ENCODE measurements at places on chromosomes 2 and 18.

DNA sequence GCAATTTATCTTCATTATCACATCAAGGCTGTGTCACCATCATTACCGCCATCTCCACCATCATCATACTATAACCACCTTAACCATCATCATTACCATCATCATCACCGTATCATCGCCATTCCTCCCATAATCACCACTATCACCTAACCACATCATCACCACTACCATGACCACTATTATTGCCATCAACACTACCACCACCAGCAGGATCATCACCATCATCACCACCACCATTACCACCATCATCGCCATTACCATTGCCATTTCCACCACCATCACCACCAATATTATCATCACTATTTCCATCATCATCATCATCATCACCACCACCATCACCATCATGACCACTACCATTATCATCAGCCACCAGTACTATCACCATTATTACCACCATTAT, 314.4 kb downstream of the CYP26B1 start:
- no peak for DNase-seq

- no peak for DNase-seq
Measured at GRCh38 chr18:45820106-45820745, 5.2 kb upstream of the SIGLEC15 start.

DNA sequence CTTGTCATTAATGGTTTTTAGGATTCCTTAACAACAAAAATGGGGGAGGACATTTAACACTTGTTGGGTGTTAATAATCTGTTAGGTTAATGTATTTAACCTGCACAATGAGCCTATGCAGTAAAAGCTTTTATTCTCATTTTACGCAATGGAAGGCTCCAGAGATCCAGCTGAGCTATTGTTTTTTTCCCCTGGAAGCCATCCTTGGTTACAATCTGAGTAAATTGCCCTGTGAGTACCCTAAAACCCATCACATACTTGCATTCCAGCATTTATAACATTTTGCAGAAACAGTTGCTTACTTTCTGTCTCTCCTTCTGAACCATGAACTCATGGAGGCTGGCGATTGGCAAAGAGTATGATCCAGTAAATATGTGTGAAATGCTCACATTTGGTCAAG, 30.2 kb upstream of the DOCK10 start:
- no peak for DNase-seq

DNA sequence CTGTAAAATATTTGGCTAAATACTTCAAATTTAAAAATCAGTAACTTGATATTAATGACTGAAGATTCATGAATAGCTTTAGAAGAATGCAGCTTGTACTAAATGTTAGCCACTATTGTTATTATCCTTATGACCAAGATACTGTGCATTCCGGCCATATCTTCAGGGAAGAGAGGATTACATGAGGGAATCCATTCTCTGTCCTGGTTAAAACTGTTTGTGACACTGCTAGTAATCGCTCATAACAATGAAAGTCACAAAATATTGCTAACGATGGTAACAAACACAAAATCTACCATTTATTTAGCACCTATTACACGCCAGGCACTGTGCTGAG, 217.7 kb downstream of the PRKCE start:
- no peak for DNase-seq
